Neural progenitor cell (in vitro differentiated cells): ENCODE measurements at places on chromosomes 13 and 19.

- peak; percentile 72 for DNase-seq
Observed at GRCh38 chr19:34838753-34839431, 65.9 kb upstream of the ZNF599 start.

DNA sequence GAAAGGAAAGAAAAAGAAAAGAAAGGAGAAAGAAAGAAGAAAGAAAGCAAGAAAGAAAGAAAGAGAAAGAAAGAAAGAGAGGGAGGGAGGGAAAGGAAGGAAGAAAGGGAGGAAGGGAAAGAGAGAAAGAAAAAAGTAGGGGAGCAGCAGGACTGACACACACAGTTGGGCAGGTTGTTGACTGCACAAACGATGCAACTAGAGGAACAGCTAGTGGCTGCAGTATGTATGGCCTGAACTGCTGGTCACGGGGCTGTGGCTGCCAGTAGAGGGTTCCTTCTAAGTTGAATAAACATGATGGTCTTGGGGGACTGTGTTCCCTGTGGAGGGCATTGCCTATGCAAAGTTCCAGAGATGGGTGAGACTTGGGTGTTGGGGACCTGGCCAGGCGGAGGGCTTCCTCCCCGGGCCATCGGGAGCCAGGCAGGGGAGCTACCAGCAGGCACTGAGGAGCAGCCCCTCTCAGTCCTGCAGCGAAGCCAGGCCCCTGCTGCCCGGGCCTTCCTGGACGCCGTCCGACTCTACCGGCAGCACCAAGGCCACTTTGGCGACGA lies 16.7 kb upstream of the COLGALT1 start:
- no peak for DNase-seq

DNA sequence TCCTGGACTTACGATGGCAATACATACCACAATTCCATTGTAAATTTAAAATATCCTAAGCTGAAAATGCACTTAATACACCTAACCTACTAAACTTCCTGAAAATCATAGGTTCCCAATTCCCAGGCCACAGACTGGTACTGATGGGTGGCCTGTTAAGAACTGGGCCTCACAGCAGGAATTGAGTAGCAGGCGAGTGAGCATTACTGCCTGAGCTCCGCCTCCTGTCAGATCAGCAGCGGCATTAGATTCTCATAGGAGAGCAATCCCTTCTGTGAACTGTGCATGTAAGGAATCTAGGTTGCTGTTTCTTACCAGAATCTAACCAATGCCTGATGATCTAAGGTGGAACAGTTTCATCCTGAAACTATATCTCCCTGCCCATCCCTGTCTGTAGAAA lies 1670.2 kb upstream of the PCDH20 start:
- DNase-seq, result peak; percentile 18

- no peak for DNase-seq
Observed at GRCh38 chr13:99652141-99652540, 150.9 kb downstream of the TM9SF2 start.

DNA sequence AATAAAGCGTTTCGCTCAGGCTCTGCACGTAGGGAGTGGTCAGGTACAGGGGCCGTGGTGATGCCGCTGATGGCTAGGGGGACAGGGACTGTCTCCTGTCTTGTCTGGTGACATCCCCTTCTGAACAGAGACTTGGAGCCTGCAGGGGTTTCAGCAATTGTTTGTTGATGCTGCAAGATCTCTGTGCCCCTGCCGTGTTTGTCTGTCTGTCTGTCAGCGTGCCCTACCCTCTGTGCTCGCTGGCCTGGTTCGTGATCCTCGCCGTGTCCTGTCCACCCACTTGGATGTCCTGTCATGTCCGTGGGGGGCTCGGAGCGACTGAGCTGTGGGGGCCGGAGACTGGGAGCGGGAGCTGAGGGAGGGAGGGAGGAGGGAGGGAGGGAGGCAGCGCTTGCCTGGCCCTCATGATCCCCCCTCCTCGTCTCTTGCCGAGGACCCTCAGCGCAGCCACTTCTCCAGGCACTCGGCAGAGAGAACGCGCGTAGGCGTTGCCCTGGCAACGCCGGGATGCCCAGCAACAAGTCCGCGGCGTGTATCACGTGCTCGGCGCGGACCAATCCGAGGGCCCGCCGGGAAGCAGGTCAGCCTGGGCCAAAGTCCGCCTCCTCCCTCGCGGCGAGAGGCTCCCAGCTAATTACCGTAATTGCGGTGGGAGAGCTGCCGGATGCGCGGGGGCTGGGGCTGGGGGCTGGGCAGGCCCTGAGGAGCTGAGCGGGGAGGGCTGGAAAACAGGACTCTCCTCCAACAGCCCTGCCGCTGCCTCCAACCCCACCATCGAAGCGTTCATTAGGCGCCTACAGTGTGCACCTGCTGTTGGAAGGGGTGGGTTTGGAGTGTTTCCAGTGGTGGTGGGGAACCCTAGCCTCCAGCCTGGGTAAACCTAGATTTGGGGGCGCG lies 31.9 kb upstream of the FEM1A start:
- peak; percentile 98 for DNase-seq

DNA sequence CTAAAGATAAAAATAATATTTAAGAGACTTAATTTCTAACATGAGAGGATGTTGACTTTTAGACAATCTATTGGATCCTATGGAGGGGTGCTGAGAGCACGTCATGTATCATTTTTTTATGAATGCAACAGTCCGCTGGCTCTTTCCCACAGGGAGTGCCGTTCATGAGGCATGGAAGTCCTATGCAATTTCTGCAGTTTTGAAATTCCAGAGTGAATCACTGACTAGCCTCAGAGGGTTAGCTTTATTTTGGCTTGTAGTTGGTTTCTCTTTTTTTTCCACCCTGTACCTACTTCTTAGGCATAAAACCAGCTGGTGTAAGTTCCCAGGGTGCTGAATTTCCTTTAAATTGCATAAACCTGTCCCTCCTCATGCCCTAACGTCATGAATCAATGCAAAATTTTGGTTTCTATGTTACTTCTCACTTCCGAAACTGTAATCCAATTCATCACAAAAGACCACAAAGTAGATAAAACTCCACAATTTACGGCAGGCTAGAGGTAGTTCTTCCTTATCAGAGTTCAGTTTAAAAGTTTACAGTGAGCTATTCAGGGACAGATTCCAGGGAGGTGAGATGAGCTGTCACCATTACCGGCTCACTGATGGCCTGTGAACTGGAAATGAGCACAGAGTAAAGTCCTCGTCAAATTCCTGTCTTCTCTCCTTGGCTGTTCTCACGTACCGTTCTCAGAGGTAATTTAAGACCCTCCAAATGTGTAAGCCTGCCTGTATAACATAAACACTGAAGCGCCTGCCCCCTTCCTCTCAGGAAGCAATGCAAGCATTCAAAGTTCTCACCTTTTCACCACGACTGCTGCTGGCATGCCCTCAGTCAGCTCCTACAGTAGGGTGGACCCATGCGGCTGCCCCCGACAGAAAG lies 216.6 kb upstream of the SLC10A2 start:
- no peak for DNase-seq

DNA sequence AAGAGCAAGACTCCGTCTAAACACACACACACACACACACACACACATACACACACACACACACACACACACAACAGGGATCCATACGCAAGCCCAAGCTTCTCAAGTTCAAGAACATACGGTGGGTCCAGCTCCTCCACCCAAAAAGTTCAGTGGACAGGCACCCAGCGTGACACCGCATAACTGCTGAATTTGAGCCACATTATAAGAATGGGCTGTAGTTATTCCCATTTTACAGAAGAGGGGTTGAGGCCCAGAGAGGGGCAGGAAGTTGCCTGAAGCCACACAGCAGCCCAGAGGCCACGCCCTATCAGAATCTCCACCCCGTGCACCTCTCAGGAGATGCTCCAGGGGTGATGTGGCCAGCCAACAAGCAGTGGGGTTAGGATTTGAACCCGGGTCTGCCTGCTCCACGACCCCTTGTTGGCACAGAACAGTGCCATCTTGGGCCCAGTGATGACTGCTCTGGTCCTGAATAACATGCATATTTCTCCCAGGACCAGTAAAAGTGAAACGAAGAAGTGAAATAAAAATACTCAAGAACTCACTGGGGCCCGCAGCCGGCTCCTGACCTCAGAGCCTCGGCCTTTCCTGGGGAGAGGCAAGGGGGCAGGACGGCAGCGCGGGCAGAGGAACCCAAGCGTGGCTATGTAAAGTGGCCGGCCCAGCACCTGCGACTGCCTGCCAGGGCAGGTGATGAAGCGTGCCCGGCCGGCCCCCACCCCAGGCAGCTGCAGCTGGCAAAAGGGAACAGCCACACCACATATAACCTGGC lies 61.9 kb downstream of the AP1M1 start:
- DNase-seq, result no peak

- DNase-seq, result no peak
Observed at GRCh38 chr13:90591927-90592268, 755.6 kb upstream of the MIR17HG start.
